ENCODE measurements at places on chromosomes 16 and 17. TPM values are rescaled to one million over a fixed set of nuclear protein-coding genes. Genes with fewer than 3 reads are reported as not detected.

Gene OR1A1
- not detected for total RNA-seq

DNA sequence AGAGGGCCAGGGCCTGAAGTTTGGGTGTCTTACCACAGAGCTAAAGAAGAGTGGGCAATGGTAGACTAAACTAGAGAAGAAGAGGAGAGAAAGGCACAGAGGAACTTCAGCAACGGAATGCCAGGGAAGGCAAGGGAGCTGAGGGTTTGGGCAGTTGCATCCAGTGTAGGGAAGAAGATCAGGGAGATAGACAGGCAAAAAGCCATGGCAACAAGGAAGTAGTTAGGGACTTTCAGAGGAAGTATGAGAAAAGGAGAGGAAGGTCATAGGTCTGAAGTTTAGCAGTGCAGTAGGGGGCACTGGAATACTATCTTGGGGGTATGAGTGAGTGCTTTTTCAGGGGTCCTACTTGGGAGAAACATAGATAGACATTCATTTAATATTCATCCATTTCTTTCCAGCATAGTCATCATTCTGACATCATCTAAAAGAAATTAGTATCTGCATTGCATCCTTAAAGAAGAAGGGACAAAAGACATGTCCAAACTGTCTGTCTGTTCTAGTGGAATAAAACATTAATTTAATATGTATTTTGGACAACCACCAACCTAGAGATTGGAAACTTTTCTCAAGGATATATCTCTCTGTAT, 2.2 kb upstream of the NF1 start:
- peaks cover 11% of the 10 kb centered on the region for H3K4me1 ChIP-seq
- H3K27ac ChIP-seq = no peak overlapping the region
- DNase-seq = peak; percentile 39
- no peaks in the 10 kb centered on the region for H3K27me3 ChIP-seq

GRCh38 chr16:64370112-64370511, 751.8 kb downstream of the CDH11 start:
- DNase-seq = no peak
- H3K27ac ChIP-seq = no peak overlapping the region
- no peaks in the 10 kb centered on the region for H3K36me3 ChIP-seq

DNA sequence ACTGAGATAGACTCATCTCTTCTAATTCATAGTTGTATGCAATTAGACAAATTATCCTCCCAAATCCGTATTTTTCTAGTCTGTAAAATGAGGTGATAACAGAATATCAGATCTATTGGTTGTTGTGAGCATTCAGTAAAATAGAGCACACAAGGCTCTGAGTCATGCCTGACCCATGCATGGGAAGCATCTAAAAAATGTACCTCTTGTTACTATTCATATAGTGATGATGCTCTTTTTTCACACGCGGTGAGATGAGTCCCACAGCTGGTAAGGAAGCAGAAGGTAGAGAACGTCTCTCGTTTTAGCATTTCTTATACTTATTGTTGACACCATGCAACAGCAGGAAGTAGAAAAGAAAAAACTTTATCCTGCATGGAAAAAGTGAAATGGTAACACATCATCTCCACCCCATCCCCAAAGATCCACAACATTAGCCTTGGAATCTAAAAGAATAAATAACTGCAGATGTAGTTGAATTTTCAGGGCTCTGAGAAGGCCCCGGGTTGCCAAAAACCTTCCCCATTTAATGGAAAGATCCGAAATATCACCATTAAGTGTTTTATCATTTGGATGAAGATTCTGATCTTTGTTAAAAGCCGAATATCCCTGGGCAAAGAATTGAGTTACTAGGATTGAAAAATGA, 215.6 kb downstream of the TMEM114 start:
- H3K4me3 ChIP-seq = no peak overlapping the region
- H3K27me3 ChIP-seq = no peaks in the 10 kb centered on the region
- peak; percentile 2 for DNase-seq
- no peak overlapping the region for H3K27ac ChIP-seq
- no peaks in the 10 kb centered on the region for H3K4me1 ChIP-seq

Gene KRTAP4-3
- not detected for total RNA-seq

DNA sequence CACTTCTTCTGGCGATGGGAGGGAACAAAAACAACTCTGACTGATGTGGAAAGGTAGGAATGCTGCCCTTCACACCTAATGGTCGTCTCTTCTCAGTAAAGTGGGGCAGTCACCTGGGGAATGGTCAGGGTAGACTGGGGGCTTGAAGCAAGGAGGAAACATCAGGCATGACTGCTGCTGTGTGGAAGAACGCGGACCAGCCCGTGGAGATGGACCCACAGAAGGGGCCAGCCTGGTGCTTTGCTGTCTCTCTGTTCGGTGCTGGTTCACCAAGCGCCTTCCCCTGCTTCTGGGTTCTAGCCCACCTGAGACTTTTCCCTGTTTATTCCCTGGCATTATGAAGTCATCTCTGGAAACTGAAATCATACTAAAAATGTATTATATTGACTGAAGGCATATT, 96.2 kb upstream of the DNAH17 start:
- DNase-seq = no peak
- H3K27ac ChIP-seq = no peak overlapping the region
- no peaks in the 10 kb centered on the region for H3K27me3 ChIP-seq

Gene NOXO1
- total RNA-seq = not detected

- DNase-seq = no peak
- no peak overlapping the region for H3K4me3 ChIP-seq
- peaks cover 2% of the 10 kb centered on the region for H3K4me1 ChIP-seq
- H3K27me3 ChIP-seq = 0 out of 2 replicates have a peak, but pooled peaks cover 5% of the 10 kb centered on the region
Measured at GRCh38 chr16:3101841-3102470, 2.9 kb upstream of the ZSCAN10 start.

Gene TEX14
- not detected for total RNA-seq

DNA sequence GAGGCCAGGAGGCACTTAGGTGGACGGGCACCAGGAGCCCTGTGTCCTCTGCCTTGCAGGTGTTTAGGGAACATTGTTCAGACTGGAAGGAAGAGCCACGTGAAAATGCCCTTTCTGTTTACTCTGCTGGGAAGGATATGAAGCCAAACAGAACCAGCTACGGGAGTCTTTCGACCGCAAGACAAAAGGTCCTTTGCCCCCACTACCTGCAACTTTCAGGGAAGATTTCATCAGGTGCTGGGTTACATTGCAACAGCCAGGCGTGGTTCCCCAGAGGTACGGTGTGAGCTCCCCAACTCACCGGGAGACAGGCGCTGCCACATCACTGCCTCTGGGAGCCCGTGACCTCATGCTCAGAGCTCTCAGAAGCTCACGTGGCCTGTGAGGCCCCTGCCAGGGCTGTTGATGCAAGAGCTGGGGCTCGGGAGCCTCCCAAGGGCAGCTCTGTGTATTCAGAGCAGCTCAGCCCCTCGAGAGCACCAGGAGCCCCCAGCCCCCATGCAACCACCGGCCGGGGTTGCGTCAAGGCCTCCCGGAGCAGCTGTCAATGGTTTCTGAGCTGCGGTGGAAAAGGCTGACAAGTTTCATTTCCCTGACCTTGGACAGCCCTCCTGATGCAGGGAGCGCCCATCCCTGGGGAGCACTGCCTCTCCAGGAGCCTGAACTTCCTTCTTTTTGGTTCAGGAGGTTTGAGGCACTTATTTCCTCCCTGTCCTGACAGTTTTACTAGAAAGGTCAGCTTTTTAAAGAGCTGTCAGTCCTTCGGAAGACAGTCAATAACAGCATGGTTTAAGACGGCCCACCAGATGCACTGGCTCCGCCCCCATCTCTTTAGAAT, 42.1 kb downstream of the TBC1D16 start:
- peak overlapping the region; percentile 65 for H3K27ac ChIP-seq
- H3K4me1 ChIP-seq = peaks cover 19% of the 10 kb centered on the region
- H3K27me3 ChIP-seq = no peaks in the 10 kb centered on the region

GRCh38 chr17:4951486-4951885, 567 bp downstream of the ENO3 start:
- DNase-seq = no peak
- no peak overlapping the region for H3K27ac ChIP-seq
- no peaks in the 10 kb centered on the region for H3K27me3 ChIP-seq

Gene CRYBA1
- not detected for total RNA-seq

Gene DYNC1LI2
- 89.2 TPM for total RNA-seq

GRCh38 chr17:70187383-70187782, 18.1 kb downstream of the KCNJ2 start:
- H3K4me3 ChIP-seq = no peak overlapping the region
- H3K4me1 ChIP-seq = peaks cover 8% of the 10 kb centered on the region
- H3K36me3 ChIP-seq = no peaks in the 10 kb centered on the region
- H3K27ac ChIP-seq = no peak overlapping the region
- DNase-seq = peak; percentile 73
- no peaks in the 10 kb centered on the region for H3K27me3 ChIP-seq

DNA sequence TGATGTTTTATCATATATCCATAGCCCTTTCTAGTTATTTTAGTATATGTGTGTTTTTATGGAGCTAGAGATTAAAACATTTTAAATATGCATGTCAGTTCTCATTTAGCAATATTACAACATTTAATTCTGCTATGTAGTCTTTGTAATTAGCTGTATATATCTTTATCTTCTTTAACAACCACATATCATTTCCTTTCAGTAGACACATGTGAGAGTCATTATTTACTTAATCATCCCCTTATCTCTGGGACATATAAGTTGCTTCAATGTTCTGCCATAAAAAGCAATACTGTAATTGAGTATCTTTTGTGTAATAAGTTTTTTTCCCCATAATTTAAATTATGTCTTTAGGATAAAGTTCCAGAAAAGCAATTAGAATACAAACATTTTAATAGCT, 52.0 kb upstream of the CLEC3A start:
- no peak overlapping the region for H3K27ac ChIP-seq
- no peaks in the 10 kb centered on the region for H3K27me3 ChIP-seq
- no peak overlapping the region for H3K4me3 ChIP-seq
- H3K36me3 ChIP-seq = no peaks in the 10 kb centered on the region

- no peaks in the 10 kb centered on the region for H3K4me1 ChIP-seq
- H3K36me3 ChIP-seq = no peaks in the 10 kb centered on the region
- DNase-seq = no peak
- no peaks in the 10 kb centered on the region for H3K27me3 ChIP-seq
Measured at GRCh38 chr16:4924593-4925292, 12.2 kb downstream of the PPL start.

- peak overlapping the region; percentile 76 for H3K4me3 ChIP-seq
- H3K27me3 ChIP-seq = no peaks in the 10 kb centered on the region
- H3K4me1 ChIP-seq = peaks cover 13% of the 10 kb centered on the region
- DNase-seq = peak; percentile 63
- H3K27ac ChIP-seq = no peak overlapping the region
Measured at GRCh38 chr17:70169709-70170597, 621 bp downstream of the KCNJ2 start.

GRCh38 chr16:46859719-46860152, 24.4 kb upstream of the GPT2 start:
- no peak overlapping the region for H3K4me3 ChIP-seq
- H3K4me1 ChIP-seq = peaks cover 23% of the 10 kb centered on the region
- no peaks in the 10 kb centered on the region for H3K36me3 ChIP-seq
- peak overlapping the region; percentile 71 for H3K27ac ChIP-seq
- peak; percentile 97 for DNase-seq
- H3K27me3 ChIP-seq = no peaks in the 10 kb centered on the region

Gene CD300A
- total RNA-seq = not detected

DNA sequence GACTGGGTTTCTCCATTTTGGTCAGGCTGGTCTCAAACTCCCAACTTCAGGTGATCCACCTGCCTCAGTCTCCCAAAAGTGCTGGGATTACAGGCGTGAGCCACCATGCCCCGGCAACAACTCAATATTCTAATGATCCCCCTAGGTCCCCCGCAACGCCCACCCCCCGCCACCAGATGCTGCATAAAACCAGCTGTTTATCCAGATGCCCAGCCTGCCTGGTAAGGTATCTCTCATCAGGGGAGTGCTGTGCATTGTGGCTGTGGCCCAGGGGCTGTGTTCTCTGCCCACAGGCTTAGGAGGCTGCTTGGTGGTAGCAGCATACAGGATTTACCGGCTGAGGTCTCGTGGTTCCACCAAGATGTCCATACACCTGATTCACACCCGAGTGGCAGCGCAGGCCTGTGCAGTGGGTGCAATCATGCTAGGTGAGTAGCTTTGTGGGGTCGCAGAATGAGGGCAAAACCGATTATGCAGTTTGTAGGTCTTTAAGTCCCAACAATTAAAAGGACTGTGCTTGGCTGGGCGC, 1.3 kb downstream of the HIGD1B start:
- no peaks in the 10 kb centered on the region for H3K4me1 ChIP-seq
- H3K27me3 ChIP-seq = no peaks in the 10 kb centered on the region
- no peak overlapping the region for H3K4me3 ChIP-seq
- no peak for DNase-seq

GRCh38 chr17:18191236-18191667, 7.6 kb downstream of the ALKBH5 start:
- H3K36me3 ChIP-seq = peaks cover 24% of the 10 kb centered on the region
- peak overlapping the region; percentile 14 for H3K27ac ChIP-seq
- H3K4me1 ChIP-seq = peaks cover 50% of the 10 kb centered on the region
- no peaks in the 10 kb centered on the region for H3K27me3 ChIP-seq

DNA sequence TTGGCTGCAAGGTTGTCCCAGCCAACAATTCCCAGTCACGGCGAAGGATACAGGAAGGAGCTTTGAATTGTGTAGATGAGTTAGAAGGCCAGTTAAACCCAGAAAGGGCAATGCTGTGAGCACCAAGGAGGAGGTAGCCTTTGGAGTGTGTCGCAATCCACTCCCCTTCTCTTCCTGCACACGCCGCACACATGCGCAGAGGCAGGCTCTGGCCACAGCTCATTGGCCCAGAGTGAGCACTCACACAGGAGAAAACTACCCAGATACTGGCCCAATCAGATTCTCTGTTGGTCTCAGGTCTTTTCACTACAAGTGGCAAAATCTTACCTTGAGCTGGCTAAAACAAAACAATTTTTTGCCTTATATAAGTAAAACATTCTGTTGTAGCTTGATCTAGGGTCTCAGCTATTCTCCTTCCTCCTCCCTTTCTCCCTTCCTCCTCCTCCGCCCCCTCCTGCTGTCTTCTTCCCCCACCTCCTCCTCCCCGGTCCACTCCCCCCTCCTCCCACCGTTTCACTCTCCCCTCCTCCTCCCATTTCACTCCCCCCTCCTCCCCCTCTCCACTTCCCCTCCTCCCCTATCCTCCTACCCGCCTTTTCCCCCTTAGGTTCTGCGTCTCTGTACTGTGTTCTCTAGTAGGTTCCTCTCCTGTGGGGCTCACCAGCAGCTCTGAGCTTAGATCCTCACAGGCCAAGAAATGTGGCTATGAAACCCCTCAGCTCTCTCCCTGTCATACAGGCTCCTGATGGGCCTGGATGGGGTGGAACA, 344.9 kb downstream of the CPPED1 start:
- H3K4me1 ChIP-seq = no peaks in the 10 kb centered on the region
- no peaks in the 10 kb centered on the region for H3K27me3 ChIP-seq
- H3K27ac ChIP-seq = no peak overlapping the region
- H3K36me3 ChIP-seq = no peaks in the 10 kb centered on the region
- H3K4me3 ChIP-seq = no peak overlapping the region

Gene KRT12
- not detected for total RNA-seq

All from GM23248 (cell line).